ENCODE measurements at places on chromosomes 16 and 17. TPM values are rescaled to one million over a fixed set of nuclear protein-coding genes. Genes with fewer than 3 reads are reported as not detected.

DNA sequence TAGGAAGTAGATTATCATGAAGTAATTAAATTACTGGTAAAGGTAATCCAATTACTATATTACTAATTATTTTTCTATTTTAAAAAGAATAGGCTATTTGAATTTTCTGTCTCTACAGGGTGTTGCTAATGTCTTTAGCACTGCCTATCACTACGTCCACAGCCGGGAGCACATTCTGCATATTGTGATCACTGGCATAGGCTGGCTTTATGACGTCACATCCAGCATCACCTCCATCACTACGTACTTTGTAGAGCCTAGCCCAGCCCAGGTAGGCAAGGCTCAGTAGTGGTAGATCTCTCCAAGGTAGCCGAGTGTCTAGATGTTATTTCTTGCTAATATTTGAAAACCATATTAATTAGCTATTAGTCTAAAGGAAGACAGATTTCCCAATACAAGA is 33.8 kb upstream of the NSRP1 start:
- DNase-seq: no peak

DNA sequence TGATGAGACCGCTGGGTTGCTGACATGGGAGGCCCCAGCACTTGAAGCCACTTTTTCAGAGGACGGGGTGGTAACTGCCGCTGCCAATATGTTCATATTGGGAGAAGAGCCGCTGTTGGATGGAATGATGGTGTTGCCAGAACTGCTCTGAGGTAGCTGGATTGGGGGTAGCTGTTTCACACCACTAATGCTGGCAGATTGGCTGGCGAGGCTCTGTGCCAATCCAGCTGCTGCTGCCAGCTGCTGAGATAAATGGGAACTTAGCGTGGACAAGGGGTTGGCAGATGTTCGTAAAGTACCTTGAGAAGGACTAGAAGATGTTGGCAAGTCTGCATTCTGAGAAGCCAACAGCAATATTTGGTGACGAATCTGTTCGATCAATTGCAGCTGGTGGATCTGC is 10.0 kb downstream of the SALL1 start:
- no peak for DNase-seq

The CMTM2 gene
- total RNA-seq: not detected

The GCGR gene
- not detected for total RNA-seq

DNA sequence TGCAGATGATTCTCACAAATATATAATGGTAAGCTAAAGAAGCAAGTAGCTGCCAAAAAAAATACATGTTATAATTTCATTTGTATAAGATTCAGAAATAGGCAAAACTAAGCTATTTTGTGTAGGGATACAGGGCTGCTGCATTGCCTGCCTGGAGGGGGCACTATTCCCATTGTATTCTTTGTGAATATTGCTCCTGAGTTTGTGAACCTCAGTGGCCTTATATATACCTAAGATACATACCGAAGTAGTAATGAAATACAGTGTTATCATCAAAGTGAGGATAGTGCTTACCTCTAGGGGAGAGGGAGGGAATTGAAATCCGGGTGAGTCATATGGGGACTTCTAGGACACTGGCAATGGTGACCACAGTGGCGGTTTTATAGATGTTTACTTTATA is 53.5 kb downstream of the C17orf58 start:
- DNase-seq: no peak

DNA sequence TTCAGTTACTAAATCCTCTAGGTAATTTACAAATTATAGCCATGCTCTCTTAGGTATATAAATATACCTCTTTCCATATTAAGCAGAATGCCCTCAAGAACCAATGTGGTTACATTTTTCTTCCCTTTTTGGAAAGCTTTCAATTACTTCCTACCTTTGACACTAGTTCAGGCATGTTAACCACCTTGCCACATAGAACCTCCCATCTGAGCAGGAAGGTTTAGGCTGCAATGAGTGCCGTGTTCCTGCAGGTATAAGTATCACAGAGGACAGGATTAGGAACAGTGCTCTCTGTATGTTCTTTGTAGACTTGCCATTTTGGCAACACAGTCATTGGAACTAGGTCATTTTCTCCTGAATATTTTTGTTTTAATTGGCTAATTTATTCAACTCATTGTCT is 20.1 kb downstream of the KRT25 start:
- no peak for DNase-seq

The PRKCB gene
- total RNA-seq: 108 TPM

The SCARF1 gene
- total RNA-seq: 1.6 TPM

DNA sequence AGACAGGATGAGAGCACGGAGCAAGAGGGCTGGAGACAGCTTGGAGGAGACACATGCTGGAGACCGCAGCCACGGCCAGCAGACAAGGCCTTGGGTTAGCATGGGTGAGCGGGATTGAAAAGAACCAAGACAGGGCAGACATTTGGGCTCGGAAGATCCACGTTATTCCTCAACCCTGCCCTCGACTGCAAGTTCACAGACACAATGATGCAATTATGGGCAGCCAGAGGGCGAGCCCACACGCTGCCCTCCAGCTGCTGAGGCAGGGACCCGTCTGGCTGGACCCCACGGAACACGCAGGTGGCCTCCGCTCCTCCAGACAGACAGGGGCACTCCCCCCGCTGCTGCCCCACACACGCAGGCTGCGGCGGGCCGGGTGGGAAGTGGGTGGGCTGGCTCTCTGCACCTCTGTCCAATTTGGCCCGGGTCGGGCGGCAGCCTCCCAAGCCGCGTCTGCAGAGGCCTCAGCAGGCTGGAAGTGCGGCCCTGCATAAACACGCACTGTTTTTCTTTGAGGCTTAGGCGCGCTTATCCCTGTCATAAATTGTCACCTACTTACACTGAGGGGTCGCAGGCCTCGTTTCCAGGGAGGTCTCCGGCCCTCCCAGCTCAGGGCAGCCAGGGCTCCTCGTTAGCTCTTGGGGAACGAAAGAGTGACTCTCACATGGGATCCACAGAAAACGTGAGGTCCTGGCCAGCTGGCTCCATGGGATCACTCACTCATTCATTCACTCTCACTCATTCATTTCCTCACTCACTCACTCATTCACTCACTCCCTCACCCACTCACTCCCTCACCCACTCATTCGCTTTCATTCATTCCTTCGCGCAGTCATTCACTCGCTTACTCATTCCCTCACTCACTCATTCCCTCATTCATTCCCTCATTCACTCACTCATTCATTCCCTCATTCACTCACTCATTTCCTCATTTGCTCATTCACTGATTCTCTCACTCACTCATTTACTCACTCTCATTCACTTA is 303.9 kb downstream of the C16orf95 start:
- DNase-seq: no peak

- no peak for DNase-seq
Measured at GRCh38 chr16:89502081-89502843, 5.9 kb upstream of the SPG7 start.

DNA sequence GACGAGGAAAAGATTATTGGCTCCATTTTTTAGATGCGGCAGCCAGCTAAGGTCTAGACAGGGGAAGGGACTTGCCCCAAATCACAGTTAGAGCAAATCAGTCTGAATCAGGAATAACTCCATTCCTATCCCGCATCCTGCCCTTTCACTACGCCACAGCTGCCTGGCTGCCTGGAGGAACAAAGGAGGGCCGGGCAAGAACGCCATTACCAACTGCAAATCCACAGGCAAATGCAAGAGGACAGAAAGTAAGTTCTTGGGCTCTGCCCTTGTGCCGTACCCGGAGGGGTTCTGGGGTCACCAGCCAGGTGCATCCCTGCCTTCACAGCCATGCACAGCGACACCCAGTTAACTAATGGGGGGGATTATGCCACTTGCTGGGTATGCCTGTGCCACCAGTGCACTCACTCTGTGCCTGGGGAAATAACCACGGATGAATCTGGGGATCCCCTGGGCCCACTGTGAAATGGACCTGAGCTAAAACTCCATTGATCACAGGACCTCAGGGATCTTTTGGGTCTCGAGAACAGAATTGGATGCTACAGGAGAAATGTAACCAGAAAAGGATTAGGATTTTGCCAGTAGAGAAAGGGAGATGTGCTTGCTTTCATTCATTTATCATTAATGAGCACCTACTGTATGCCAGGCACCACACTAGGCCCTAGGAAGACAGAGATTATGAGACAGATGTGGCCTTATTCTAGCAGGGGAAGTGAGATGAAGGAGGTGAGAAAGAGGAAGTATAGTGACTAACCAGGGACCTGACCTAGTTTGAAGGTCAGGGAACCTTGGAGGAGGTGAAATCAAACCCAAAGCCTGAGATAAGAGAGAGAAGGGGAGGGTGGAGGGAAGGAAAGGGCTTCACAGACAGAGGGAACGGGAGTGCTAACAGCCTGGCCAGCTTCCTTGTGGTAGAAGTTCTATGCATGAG is 17.7 kb downstream of the BCL7C start:
- DNase-seq: peak; percentile 12

DNA sequence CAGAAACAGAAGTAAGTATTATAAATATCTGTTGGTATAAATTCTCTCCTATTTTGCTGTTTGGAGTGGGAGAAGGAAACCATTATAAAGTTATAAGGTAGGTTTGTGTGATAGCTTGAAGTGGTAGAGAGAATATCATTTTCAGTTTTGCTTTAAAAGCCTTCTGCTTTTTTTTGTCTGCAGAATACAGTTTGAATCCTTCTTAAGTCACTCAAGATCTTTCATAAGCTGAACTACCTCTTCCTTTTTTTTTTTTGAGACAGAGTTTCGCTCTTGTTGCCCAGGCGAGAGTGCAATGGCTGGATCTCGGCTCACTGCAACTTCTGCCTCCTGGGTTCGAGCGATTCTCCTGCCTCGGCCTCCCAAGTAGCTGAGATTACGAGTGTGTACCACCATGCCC is 9.0 kb downstream of the ATAD5 start:
- DNase-seq: no peak

DNA sequence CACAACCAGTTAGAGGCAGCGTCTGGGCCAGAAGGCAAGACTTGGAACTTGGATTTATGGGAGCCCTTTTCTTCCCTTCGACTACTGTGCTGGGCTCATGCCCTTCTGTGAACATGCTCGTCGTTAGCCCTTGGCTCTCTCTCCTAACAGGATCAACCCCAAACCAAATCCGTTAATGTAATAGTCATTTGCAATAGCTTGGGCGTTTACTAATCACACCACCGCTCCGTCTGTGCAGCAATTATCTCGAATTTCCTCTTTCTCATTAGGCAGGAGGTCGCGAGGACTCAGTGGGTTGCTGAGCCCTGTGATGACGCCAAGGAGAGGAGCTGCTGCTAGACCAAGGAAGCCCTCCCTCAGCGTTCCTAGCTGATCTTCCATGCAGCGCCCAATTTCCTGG is 114.7 kb downstream of the ENGASE start:
- no peak for DNase-seq

DNA sequence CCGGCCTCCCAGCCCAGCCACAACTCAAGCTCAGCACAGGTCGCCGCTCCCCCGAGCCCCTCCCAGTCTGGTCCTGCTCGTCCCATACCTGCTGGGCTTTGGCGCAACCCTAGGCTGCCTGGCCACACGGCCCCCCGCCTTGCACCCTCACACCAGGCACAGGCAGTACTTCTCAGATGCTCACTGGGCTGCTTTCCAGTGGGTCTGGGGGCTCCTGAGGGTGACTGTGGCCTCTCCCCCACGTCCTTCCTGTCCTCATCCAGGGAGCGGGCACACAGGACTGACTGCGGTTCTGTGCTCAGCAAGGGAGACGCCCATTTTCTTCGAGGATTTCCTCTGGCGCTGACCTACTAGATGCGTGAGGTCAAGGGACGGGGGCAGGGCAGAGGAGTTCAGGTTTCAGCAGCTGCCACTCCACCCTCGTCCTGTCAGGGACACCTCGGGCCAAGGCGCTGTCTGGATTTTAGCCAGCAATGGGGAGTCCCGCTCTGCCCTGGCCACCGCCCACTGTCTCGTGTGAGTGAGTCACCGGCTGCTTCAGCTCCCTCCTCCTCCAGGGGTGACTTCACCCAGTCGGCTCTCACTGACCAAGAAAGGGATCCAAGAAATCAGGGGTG is 115.8 kb downstream of the NPIPB11 start:
- peak; percentile 45 for DNase-seq

- no peak for DNase-seq
Measured at GRCh38 chr16:68907781-68908181, 64.5 kb downstream of the TANGO6 start.
